ENCODE measurements at places on chromosomes 5 and 9.

- DNase-seq: no peak
These were observed 401.9 kb downstream of the SPOCK1 start for GRCh38 chr5:137097203-137097602.

DNA sequence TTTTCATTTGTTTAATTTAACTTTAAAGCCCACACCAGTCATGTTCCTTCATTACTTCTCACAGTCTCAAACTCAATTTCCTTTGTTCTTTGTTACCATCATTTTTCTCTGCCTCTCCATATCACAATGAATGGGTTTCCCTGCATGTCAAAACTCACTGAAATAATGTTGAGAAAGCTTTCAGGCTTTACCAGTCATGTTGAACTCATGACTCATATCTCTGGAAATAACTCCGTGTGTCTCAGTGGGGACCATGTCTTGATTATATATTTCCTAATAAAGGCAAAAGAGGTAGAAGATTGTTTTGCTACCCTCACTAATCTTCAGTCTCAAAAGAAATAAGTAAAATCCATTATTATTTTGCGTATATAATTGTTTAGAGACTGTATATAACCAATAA is 231.2 kb downstream of the CHSY3 start:
- DNase-seq: no peak

DNA sequence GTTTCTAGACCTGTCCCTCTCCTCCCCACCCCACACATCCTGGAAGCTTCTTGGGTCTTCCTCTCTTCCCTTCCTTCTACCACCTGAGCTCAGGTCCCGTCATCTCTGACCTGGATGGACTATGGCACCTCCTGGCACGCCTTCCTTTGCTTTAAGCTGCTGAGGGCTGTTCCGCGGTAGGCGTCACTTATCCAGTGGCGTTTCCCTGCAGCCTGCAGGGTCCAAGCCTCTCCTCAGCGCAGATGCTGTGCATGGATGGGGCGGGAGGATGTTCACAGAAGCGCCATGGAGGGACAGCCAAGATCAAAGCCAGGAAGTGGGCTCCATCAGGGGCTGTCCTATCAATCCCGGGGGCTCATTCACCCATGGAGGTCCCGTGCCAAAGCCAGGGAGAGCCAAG is 23.8 kb upstream of the CNOT6 start:
- no peak for DNase-seq

DNA sequence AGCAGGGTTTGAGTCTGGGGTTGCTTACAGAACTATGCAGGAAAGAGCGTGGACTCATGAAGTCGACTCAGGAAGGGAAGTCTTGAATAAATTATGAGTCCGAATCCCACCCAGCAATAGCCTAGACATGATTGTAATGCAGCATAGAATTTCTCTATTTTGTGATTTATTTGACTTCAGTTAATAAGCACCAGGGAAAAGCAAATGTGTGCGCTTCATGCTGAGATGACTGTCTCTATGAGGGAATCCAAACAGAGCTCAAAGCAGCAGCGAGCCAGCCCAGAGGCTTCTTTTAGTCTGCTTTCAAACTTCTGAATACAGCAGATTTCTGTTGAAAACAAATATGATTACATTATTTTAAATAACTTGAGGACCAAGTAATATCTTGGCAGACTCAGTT is 188.0 kb downstream of the SEMA6A start:
- no peak for DNase-seq

DNA sequence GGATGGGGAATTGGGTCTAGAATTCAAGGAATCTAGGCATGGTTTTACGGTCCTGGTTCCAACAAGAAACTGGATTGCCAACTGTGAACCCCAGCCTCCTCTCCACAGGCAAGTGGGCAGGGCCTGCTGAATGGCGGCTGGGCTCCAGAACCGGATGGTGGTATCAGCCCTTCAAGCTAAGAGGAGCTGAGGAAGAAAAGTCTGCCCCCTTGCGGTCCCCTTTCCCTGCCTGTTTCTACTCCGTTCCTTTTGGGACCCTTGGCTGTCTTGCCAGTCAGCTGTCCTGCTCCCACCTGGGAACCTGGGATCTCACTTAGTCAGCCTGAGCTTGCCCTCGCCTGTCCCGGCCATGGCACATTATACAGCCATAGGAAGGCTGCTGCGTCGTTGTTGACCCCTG is 234.4 kb upstream of the DAPK1 start:
- DNase-seq: no peak
